HepG2 (cell line): ENCODE measurements at places on chromosomes 1 and 21.
A peak's percentile ranks its signal among the peaks of the same experiment; 100 is the strongest.

DNA sequence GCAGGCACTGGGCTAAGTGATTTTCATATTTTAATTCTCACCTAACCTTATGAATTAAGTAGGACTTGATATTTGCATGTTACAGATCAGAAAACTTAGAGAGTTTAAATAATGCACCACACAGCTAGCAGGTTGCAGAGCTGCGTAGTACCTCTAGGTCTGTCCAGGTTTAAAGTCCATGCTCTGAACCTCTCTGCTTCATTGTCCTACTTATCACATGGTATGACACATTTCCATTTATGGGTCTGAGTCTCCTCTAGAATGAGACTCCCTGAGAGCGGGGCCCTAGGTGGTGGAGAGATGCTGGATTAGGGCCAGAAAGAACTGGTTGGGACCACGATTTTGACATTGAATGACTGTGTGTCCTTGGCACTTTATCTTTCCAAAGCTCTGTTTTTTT, 102.5 kb upstream of the USP24 start:
- peak; percentile 74 for DNase-seq

- DNase-seq: no peak
Measured at GRCh38 chr1:226821719-226822085, 48.7 kb upstream of the PSEN2 start.

- no peak for DNase-seq
Measured at GRCh38 chr1:115373305-115373704, 35.3 kb upstream of the NGF start.

DNA sequence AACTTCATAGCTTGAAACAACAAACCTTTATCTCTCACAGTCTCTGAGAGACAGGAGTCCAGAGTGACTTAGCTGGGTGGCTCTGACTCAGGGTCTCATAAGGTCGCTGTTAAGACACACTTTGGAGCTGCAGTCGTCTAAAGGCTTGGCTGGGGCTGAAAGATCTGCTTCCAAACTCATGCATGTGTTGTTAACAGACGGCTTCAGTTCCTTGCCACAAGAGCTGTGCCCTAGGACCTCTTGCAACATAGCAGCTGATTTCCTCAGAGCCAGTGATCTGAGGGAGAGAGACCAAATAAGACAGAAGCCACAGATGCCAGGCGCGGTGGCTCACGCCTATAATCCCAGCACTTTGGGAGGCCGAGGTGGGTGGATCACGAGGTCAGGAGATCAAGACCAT, 176.8 kb downstream of the DISC1 start:
- no peak for DNase-seq

GRCh38 chr21:32499249-32500055, 85.9 kb downstream of the TCP10L start:
- no peak for DNase-seq

DNA sequence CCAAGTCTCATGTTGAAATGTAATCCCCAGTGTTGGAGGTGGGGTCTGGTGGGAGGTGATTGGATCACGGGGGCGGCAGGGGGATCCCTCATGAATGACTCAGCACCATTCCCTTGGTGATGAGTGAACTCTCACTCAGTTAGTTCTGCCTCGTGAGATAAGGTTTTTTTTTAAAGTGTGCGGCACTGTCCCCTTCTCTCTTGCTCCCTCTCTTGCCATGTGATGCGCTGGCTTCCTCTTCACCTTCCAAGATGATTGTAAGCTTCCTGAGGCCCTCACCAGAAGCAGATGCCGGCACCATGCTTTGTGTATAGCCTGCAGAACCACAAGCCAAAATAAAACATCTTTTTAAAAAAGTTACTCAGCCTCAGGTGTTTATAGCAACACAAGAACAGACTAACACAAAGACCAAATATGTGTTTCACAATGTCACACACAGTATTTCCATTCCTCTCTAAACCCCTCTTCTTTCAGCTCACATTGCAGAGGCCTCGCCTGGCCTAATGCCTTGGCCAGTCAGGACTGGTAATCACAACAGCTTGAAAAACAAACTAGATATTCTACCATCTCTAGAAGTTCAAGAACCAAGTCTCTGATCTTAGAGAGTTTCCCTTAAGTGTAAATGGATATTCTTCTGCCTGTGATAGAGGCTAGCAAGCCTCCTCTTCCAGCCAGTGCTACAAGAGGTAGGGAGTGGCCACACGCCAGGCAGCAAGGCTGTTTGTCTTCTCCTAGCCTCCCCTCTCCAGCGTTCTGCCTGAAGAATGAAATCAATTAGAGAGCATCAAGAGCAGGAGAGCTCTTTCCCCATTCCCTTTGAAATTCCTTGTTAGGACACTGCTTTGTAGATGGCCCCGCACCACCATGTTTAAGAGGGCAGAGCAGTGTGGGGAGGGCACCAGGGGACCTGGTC, 19.6 kb upstream of the RAP1A start:
- no peak for DNase-seq

DNA sequence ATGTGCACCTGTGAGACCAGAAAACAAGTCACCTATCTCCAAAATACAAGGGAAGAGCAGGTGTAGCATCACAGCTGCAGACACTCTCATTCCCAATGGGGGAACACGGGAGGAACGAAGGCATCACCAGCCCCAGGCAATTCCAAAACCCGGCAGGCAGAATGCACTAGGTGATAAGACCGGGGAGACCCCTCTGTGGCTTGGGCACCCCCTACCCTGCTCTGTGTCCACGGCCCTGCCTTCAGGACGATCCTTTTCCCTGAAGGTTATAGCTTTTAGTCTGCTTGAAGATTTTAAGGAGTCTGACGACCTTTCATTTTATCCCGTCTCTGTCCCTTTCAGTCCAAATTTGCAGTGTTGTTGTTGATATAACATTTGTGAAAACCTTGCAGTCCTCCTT, 19.2 kb downstream of the TRPM2 start:
- no peak for DNase-seq

DNA sequence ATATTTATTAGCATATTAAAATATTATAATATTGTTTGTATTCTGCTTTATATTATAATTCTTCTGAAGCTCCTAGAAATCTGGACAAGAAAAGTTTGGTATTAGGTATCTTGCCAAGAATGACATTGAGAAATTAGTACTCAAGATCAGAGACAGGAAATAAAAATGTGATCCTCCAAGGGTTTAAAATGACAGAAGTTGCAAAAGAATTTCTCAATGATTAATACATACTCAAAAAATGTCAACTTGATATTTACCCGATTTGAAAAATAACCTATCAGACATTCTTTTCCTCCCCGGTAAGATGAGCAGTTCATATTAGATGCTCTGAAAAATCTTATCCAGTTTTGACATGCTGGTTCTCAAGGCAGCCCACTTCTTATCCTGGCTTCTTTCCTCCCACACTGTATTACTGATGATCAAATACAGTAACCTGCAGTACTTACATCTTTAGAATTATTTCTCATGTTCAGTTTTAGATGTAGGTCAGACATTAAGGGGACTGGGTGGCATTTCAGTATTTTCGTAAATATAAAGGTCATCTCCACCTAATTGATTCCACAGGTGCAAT, 55.3 kb downstream of the CACHD1 start:
- no peak for DNase-seq

DNA sequence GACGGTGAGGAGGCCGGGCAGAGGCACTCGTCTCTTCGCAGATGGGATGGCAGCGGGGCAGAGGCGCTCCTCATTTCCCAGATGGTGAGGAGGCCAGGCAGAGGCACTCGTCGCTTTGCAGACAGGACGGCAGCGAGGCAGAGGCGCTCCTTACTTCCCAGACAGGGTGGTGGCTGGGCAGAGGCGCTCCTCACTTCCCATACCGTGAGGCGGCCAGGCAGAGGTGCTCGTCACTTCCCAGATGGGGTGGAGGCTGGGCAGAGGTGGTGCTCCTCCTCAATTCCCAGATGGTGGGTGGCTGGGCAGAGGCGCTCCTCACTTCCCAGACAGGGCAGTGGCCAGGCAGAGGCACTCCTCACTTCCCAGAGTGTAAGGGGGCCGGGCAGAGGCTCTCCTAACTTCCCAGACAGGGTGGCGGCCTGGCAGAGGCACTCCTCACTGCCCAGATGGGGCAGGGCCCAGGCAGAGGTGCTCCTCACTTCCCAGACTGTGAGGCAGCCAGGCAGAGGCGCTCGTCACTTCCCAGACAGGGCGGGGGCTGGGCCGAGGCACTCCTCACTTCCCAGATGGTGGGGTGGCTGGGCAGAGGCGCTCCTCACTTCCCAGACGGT, 9.9 kb downstream of the TCHHL1 start:
- no peak for DNase-seq

DNA sequence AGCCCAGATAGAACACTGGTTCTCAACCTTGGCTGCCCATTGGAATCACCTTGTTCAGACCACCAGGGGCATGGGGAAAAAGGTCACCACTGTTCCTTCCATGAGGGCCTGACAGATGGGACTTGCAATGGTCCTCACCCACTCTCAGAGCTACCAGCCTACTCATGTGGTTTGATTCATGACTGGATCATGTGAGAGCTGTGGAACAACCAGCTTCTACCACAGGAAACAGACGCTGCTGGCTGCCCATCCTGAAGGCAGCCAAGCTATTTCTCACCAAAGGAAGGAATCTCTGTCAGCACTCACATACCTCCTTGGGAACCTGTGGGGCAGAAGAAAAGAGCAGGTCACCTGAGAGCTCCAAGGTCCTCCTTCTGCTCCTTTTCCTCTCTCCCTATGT, 53.6 kb downstream of the CAPN8 start:
- no peak for DNase-seq

DNA sequence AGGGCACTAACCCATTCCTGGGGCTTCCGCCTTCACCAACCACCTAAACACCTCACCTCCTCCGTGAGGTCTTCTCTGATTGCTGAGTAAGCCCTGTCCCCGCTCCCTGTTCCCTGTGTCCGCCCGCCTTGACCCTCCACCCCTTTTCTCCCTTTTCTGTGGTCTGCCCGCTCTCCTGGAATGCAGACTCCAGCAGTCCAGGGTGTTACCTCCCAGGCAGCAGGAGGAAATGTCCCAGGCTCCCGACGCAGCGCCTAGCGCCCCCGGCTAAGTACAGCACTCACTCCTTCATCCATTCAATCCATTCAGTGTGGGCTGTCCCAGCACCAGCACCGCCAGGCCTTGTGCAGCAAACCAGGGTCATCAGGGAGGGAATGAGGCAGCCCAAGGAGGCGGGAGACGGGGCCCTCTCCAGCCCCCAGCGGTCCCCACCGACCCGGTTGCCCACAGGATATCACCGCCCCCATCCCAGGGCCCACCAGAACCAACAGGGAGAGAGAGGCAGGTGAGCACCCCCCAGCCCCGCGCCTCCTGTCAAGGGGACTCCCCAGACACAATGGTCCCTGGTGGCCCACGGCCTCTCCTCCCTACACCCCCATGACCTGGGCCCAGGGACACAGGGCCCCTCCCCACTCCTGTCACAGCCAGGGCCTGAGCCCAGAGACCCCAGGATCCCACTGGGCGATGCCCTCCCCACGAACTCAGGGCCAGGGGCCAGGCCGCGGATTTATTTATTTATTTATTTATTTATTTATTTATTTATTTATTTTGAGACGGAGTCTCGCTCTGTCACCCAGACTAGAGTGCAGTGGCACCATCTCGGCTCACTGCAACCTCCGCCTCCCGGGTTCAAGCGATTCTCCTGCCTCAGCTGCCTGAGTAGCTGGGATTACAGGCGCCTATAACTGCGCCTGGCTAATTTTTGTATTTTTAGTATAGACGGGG, 10.2 kb downstream of the TNFRSF14 start:
- no peak for DNase-seq

DNA sequence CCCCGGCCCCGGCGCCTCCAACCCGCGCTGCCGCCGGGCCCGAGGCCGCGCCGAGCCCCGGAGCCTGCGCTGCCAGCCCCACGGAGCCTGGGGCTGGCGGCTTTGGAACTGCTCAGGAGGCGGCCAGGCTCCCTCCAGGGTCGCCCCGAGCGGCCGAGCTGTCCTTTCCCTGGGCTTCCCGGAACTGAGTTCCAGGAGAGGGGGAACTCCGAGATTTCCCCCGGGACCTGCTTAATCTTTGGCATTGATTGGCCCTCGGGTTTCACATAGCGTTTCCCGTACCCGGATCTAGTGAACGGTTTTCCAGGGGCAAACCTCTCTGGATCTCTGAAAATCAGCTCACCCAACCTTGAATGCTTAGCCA, 504 bp downstream of the H6PD start:
- DNase-seq: peak; percentile 36

DNA sequence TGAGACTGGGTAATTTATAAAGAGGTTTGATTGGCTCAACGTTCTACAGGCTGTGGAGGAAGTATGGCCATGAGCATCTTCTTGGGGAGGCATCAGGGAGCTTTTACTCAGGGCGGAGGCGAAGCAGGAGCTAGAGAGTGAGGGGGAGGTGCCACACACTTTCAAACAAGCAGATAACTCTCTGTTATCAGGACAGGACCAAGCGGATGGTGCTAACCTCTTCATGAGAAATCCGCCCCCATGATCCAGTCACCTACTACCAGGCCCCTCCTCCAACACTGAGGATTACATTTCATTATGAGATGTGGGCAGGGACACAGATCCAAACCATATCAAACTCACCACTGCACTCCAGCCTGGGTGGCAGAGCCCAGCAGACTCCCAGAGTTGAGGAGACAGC, 11.5 kb upstream of the LRRC47 start:
- no peak for DNase-seq

GRCh38 chr1:79353224-79353623, 346.7 kb upstream of the ADGRL4 start:
- DNase-seq: peak; percentile 2

DNA sequence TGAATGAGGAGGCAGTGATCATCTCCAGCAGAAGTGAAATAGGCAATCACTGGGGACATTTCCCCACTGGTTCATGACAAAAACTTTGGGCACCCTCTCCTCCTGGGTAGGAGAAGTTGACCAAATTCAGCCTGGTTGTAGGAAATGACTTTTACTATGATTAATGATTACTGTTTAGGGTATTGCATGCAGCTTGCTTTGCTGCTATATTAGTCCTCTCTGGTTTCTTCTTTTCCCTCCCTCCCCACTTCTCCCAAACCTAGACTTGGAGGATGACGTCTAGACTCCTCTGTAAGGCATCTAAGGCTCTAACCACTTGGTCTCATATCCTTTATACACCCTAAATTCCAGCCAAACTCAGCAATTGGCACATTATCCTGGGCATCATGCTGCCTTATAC, 3.4 kb upstream of the RGS16 start:
- no peak for DNase-seq

DNA sequence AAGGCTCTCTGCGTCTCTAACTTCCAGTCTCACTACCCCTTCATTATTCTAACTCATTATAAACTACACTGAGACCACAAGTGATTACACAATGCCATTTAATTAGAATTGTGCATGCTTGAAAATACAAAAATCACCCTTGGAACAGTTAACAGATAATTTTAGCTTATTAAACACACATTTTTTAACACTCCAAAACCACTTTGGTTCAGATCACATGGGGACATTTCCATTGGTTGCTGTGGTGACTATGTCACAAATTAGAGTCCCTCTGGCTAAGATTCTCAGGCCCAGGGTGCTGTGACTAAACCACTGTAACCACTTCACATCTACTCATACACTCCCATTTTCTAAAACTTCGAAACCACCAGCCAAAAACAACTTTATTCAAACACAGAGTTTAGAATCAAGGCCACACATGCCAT, 43.0 kb downstream of the JAK1 start:
- no peak for DNase-seq

DNA sequence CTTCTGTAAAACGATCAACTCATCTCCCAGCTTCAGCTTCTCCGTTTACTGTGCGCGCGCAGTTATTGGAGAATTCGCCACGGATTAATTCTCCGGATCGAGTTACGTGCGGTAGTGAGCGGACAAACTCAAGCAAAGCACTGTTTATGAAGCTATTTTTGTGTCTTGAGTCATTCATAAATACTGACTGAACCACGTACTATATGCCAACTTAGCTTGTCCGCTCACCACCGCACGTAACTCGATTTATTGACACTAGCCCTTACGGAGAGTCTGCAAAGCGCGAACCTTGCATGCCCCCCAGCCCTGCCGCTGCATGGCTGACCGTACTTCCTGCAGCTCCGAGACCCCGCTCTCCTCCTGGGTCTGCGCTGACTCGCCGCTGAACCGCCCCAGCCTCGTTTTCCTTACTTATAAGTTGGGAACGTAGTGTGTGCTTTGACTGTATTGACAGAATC, 773 bp downstream of the CHD1L start:
- peak; percentile 24 for DNase-seq
